ENCODE measurements at places on chromosomes 11 and 22.

GRCh38 chr11:134433251-134433650 lies 21.2 kb upstream of the B3GAT1 start:
- DNase-seq: no peak

DNA sequence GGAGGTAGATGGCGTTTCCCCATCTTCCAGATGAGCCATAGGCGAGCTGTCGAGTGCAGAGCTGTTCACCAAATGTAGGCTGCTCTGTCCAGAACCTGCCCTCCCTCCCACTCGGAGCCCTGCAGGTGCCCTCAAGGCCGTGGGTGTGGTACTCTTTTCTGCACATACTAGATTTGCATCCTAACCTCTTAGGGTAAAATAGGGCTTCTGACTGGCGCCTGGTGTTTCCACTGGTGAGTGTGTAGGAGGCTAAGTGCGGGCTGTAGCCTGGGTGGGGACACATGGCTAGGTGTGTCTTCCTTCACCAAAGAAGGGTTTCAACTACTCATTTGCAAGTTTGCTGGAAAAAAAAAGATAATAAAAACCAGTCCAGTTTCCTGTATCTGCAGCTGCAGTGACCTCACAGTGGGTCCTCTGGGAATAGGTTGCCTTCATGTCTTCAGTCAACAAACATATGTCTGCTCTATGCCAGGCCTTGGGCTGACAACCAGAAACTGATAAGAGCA lies 8.5 kb downstream of the BIK start:
- no peak for DNase-seq

DNA sequence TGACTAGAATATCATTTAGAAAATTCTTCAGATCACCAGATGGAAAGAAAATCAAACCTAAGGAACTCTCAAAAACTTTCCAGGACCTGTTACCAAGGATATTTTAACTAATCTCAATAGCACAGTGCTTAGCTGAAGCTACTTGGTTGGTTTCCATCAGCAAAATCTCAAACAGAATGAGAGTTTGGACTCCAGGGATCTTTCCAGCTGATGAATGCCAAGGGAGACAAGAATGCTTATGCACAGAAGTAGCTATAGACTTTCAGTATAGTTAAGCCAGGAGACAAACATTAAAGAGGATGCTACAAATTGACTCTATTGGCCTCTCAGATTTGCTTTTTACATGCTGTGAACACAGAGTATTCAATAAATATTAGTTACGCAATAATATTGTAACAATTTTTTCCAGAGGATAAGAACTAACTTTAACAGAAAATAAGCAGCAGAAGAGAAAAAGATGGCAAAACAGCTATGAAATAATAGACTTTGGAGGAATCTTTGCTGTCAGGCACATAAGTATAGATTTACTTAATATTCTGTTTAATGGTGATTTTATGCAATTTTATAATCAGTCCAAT lies 331.4 kb downstream of the DLG2 start:
- DNase-seq: no peak

GRCh38 chr11:27913650-27914049 lies 194.3 kb downstream of the KIF18A start:
- DNase-seq: peak; percentile 59

- no peak for DNase-seq
Observed at GRCh38 chr22:29724843-29725242, 5.0 kb downstream of the CABP7 start.

- DNase-seq: no peak
Observed at GRCh38 chr11:77322926-77323590, 21.6 kb upstream of the GDPD4 start.

DNA sequence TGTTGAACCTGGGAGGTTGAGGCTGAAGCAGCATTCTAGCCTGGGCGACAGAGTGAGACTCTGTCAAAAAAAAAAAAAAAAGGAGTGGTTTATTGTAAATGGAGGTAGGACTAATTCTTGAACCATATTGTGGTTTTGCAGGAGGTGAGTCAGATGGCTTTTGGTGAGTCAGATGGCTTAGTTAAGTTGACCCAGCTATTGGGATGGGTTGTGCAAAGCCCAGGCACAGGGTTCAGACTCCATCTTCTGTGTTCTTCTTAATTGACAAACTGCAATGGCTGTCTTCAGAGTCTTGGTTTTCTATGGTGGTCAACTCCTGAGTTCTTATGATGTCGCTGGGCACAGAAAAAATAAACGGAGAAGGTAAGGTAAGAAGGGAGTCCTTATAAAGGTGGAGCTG lies 182.7 kb downstream of the ADAMTS15 start:
- DNase-seq: peak; percentile 48

DNA sequence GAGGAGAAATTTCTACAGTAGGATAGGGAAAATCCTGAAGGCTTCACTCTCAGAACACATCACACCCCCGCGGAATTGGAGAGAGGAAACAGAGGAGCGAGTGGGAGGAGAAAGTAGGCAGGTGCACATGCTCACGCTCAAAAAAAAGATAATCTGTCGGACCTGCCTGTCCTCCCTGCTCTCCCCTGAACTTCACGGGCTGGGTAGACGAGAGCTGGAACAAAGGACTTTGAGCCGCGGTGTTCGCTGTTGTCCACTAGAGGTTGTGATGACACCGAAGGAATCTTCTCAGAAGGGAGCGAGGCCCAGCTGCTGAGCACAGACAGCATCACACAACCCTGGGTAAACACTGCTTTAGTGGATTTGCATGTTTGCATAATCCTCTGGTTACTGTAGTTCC lies 5.0 kb downstream of the SEZ6L start:
- DNase-seq: no peak

All from HS-27A (cell line).